ENCODE measurements at places on chromosomes 1 and 21.

GRCh38 chr1:200625381-200625824 lies 4.9 kb upstream of the KIF14 start:
- no peak for DNase-seq

GRCh38 chr1:36481771-36482723 lies 666 bp downstream of the CSF3R start:
- DNase-seq: peak; percentile 44

DNA sequence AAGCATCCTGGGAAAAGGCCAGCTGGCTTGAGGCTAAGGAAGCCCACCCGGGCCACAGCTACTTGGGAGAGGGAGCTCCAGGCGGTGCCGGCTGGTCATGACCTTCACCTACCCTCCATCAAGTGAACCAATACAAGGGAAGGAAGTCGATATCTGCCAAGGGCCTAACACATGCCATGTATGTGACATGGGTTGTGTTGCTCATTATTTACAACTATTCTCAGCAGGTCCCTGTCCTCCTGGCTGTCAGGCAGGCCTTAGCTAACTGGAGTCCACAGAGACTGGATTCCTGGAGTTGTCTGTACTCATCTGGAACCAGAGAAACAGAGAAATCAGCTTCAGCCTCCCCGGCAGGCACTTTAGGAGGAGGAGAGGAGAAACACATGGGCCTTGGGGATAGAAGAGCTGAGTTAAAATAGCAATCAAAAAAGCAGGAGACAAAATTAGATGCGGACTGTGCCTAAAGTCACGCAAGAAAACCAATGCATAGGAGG lies 15.7 kb downstream of the TCEA3 start:
- no peak for DNase-seq

DNA sequence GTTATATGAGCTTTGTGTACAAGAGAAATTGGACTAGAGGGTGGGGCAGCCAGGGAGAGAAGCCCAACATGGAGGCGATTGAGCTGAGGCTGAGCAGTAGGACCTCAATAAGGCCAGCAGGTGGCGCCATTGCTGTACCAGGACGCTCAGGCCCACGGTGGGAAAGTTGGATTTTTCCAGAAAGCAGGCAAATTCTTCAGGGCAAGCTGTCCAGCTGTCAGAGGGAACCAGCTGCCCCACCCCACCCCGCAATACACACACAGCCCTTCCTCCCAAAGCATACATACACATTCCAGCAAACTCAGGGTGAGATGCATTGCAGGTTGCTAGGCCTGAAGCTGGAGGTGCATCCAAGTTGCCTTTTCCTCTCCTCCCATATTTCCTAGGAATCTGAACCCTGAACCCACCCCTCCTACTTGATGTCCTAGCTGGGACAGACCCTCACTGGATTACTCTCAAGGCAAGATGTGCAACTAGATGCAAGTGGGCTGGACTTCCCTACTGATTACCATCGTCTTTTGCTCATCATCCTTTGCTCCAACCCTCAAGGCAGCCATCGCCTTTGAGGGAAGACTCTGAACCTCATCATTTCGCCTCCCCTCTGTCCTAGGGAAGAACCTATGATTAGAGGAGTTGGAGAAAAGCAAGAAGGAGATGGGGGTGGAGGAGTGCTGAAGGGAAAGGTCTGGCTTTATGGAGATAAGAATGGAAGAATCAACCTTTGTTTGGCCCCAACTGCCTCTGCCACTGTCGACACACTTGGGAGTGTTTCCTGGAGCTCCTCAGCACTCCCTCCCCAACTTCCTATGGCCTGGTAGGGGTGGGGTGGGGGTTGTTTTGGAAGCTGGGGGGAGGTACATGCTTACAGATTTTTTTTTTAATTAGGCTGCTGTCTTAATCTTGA lies 25.5 kb downstream of the CD34 start:
- peak; percentile 88 for DNase-seq

DNA sequence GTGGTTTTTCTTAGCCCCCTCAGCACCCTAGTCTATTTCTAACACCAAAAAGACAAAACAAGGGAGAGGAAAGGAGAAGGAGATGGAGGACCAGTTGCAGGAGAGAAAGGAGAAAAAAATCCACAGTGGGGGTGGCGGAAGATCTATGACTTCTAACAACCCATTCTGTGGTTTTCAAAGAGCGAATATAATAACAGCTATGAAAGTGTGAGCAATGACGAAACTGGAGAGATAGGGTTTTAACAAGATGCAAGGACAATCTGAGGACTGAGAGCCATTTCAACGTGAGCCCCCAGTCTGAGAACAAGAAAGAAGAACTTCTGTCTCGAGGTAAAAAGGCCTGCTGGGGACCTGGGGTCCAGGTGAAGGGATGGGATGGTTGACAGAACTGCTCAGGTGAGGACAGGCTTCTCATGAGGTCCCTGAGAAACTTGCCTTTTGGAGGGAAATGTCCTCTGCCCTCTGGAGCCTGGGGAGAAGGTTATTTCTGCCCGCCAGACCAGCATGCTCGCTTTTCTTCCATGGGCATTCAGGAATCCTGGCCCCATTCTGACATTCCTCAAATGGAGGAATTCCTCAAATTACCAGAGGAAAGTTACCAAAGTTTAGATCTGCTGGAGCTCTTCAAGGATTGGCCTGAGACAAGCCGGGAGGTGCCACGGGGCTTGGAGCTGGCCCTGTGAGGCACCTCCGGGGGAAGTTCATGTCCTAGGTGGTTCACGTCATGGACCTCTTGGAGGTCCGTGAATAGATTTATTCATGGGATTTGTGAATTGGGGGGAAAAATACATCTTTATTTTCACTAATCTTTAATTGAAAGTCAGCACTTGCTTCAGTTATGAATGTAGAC lies at the start of gene CD160:
Gene CD160, plus strand, starts transcription at position 270 of the 850 bp plus-strand sequence. CDS start 8,829 bp downstream, outside the sequence.
- no peak for DNase-seq

- no peak for DNase-seq
These were observed at the start of gene FAM3B for GRCh38 chr21:41316200-41317062. Gene FAM3B, plus strand, starts transcription at chr21:41316801. Its CDS starts 79 bp downstream, at chr21:41316880.

- DNase-seq: peak; percentile 13
These were observed 395.1 kb upstream of the VAMP3 start for GRCh38 chr1:7375781-7376660.

- no peak for DNase-seq
These were observed 18.1 kb upstream of the ENAH start for GRCh38 chr1:225670806-225671733.

DNA sequence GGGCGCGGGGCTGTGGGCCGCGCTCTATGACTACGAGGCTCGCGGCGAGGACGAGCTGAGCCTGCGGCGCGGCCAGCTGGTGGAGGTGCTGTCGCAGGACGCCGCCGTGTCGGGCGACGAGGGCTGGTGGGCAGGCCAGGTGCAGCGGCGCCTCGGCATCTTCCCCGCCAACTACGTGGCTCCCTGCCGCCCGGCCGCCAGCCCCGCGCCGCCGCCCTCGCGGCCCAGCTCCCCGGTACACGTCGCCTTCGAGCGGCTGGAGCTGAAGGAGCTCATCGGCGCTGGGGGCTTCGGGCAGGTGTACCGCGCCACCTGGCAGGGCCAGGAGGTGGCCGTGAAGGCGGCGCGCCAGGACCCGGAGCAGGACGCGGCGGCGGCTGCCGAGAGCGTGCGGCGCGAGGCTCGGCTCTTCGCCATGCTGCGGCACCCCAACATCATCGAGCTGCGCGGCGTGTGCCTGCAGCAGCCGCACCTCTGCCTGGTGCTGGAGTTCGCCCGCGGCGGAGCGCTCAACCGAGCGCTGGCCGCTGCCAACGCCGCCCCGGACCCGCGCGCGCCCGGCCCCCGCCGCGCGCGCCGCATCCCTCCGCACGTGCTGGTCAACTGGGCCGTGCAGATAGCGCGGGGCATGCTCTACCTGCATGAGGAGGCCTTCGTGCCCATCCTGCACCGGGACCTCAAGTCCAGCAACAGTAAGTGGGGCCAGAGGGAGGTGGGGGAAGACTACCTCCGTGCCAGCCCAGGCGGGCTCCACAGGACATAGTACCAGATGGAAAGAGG lies 808 bp downstream of the MAP3K21 start:
- peak; percentile 73 for DNase-seq

- no peak for DNase-seq
These were observed 16.4 kb downstream of the ATP5PO start for GRCh38 chr21:33899199-33899598.

DNA sequence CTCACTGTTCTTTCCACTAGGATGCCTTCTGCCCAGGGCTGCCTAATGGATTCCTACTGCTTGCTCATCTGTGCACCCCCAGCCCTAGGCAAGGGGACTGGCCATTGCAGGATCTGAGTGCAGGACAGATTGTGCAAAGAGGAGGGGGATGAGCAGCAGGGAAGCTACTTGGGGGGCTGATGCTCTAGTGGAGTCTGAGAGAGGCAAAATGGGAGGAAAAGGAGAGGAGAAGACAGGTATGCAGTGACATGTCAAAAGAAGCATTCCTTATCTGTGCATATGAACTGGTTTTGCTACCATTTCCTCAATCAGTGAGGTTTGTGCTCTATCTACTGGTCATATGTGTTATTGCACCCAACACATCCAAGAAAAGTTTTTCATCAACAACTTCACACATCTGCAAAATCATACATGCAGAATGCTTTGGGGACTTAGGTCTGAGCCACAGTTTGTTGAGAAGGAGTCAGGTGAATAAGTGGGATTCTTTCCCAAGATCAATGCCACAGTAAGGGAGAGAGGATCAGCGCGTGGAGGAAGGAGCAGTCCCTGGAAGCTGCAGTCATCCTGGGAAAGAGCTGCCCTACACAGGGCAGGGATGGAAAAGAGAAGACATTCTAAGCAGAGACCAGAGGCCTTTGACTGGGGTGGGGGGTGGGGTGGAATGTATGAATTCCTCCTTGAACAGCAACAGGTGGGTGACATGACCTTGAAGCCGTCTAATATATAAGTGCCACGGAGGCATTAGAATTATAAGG lies 14.4 kb downstream of the SLC5A9 start:
- DNase-seq: no peak

Data from activated effector memory CD4-positive, alpha-beta T cell treated with anti-CD3 and anti-CD28 coated beads, Interleukin-2, amount 50 U/mL, for 16 hours (primary cell).